Urinary bladder (tissue), 4 donors: ENCODE measurements at places on chromosomes 13 and 19. TPM values are rescaled to one million over a fixed set of nuclear protein-coding genes. Genes with fewer than 3 reads are reported as not detected.
A peak's percentile ranks its signal among the peaks of the same experiment; 100 is the strongest.

DNA sequence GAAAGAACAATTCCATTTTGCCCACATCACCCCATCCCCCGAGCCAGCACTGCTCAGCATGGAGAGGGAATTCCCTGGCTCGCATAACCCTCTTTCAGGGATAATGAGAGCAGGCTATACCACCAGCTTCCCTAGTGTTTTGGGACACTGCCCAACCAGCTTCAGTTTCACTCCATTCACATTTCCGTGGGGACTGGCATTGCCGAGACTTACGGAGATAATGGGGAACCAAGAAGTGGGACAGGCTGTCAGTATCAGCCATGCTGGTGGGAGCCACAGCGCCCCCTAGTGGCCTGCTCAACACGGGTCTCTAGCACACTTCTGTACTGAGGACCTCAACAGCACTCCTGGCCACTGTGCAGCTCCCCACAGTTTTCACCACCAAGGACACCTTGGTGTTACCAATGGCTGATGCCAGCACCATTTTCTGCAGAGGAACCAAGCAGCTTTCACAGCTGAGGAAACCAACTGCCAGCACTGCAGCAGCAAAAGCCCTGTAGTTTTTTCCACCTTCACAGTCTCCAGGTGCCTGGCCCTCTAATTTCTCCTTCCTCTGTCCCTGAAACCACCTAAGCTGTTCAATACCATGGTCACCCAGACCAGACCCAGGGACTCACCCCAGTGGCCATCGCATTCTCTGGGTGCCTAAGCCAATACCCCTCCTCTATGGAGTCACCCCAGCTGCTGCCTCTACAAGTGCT, 23.7 kb downstream of the SLC6A16 start:
- peak; percentile 0 for DNase-seq

DNA sequence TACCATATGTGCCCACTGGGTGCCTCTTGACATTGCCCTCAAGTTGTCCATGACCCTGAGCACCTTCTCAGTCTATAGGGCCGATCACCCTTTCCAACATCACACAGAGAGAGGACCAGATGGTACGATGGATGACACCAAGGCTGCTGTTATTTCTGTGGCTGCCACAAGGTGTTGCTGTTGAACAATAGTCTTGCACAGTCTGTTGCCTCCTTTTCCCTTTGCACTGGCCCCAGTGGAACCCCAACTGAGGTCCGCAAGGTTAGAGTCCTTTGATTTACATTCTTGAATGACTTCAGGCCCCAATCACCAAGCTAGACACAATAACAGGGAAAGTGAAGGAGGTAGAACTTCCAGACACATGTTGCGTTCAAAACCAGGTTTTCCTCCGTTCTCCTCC, 52.0 kb downstream of the TINCR start:
- no peak for DNase-seq

KLK1 gene
- 0.39 TPM for polyA plus RNA-seq

ERICH6B gene
- polyA plus RNA-seq = not detected

UGGT2 gene
- polyA plus RNA-seq = 15.1 TPM

KLHL26 gene
- polyA plus RNA-seq = 12.5 TPM

ZNF296 gene
- 0.65 TPM for polyA plus RNA-seq

DNA sequence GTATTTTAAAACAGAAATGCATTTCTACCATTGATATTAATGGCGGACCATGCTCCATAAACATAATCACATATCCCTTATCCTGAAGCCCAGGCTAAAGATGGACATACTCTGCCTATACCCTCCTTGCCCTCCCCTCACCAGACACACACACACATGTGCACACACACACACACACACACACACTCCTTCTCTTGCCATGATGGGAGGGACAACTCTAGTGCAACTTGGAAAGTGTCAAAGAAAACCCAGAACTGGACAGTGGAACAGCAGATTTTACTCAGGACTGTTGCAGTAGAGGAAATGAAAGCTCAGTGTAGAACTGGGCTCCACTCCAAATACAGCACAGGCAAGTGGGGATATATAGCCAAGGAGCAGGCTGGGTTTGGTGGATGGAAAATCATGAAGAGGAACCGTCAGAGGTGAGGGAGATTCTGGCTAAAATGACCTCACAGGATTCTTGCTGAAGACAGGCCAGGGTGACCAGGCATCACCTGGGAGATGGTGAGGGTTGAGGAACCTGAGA, 40.8 kb downstream of the TNFRSF19 start:
- DNase-seq = no peak

GRIN2D gene
- 0.30 TPM for polyA plus RNA-seq

DNA sequence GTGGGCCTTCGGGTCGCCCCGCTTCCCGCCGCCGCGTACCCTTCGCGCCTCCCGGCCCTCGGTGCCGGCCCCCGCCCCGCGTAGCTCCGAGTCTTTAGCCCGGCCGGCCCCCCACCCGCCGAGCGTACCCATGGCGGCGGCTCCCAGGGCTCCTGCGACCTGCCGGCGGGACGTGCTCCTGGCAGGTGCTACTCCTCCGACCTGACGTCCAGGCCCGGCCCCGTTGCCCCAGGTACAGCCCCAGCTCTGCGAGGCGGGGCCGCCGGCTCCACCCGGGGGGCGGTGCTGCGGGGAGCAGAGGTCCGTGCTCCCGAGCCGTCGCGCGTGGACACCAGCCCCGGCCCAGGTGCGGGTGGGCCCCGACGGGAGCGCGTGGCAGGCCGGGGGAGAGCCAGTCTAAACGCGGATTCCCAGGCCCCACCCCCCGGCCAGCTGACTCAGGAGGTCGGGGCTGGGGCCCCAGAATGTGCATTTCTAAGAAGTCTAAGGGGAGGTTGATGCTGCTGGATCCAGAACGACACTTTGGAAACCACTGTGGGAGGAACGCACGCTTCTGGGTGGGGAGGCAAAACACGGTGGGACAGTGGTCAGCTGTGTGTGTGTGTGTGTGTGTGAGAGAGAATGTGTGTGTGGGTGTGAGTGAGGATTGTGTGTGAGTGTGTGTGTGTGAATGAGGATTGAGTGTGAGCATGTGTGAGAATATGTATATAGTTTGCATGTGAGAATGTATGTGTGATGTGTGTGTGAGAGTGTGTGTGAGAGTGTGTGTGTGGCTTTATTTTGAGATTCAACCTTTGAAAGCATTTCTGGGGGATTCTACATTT, at the start of gene SLC15A1:
SLC15A1 (minus strand) TSS at position 206 of the 824 bp plus-strand sequence; CDS start at position 132, 74 bp downstream.
- no peak for DNase-seq

GRCh38 chr19:12232961-12233360, 61.7 kb downstream of the ZNF44 start:
- DNase-seq = no peak

CRB3 gene
- 6.1 TPM for polyA plus RNA-seq

GRCh38 chr19:16367261-16367683, 42.6 kb downstream of the KLF2 start:
- DNase-seq = no peak

GRCh38 chr13:31956980-31957644, 74.5 kb upstream of the FRY start:
- DNase-seq = no peak

KLK15 gene
- polyA plus RNA-seq = not detected

DNA sequence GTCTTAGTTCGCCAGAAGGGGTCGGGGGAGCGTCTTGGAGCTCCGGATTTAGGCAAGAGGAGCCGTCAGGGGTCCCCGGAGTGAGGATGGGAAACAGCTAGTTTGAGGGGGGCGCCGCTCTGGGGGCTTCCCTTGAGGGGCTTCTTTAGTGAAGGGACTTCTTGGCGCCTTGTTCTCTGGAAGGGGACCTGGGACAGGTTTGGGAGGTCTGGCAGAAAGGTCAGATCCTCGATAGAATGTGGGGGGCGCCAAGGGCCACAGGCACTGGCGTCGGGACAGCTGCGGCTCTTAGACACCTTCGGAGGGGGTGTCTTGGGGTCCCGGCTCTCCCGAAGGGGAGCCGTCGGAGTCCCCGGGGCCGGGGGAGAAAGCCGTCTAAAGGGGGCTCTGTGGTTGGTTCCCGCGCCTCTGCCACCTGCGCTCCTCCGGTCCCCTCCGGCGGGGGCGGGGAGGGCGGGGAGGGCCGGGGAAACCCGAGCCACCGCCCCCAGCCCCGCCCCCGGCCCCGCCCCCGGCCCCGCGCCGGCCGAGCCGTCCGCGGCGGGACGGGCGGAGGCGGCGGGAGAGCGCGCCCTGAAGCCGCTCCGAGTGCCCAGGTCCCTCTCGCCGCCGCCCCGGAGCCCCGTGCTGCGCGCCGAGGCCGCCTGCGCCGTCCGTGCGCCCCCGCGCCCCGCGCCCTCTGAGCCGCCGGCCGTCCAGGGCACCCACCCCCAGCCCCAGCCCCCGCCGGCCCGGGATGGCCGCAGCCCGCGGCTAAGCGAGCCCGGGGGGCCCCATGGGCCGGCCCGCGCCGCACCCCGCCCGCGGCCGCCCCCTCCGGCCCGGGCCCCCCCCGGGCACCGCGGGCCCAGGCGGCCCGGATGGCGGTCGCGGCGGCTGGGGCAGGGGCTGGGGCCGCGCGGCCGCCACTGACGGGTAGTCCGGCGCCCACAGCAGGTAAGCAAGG, at the start of gene NRTN:
NRTN (plus strand) TSS at position 552 of the 946 bp plus-strand sequence. CDS start 19,099 bp downstream, outside the sequence.
- DNase-seq = no peak

DNA sequence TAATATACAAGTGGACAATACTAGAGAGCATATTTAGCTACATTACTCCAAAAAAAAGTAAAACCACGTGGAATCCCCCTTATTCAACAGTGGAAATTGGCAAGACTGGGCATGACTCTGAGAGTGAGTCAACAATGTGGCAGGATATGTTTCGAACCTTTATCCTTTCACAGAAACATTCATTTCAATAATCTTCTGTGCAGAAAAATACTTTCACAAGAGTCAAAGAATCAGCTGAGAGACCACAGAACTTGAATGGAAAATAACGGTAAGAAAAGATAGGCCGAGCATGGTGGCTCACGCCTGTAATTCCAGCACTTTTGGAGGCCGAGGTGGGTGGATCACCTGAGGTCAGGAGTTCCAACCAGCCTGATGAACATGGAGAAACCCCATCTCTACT, 25.1 kb upstream of the CD70 start:
- DNase-seq = no peak

DNA sequence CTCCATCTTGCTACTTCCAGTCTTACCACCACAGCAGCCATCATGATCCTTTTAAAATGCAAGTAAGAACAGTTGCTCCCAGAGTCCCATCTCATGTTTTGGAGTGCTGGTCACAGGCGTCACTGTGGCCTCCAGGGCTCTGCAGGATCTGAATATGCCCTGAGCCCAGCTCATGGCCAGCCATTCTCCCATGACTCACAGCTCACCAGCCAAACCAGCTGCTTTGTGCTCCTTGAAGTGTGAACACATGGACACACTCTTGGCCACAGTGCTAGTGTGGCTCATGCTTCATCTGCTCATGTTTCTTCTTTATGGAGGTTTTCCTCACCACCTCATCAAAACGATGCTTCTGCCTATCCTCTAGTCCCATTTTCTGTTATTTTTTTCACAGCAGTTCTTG, 466.5 kb downstream of the UQCRFS1 start:
- DNase-seq = no peak

GRCh38 chr13:111941845-111942447, 125.0 kb upstream of the SOX1 start:
- no peak for DNase-seq

ZNF285 gene
- polyA plus RNA-seq = 2.8 TPM

DNA sequence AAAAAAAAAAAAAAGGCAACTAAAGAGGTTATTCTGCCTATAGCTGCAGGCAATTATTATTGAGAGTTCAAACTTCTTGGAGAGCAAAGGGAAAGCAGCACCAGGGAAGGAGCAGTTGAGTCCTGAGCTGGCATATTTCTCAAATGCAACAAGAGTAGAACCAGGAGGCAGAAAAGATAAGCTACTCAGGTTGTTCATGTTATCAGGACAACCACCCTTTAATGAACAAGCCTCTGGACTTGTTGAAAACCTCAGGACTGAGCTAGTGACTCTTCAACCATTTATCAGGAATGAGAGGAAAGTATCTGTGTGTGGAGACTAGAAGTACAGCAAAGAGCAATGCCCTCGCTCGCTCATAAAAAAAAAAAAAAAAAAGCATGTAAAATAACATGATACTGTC, 183.0 kb downstream of the KCTD12 start:
- DNase-seq = no peak
